NCI-H345 (cell line): ENCODE measurements at places on chromosomes 12 and 14.

- DNase-seq, result no peak
Measured at GRCh38 chr12:74610711-74611110, 73.1 kb downstream of the ATXN7L3B start.

DNA sequence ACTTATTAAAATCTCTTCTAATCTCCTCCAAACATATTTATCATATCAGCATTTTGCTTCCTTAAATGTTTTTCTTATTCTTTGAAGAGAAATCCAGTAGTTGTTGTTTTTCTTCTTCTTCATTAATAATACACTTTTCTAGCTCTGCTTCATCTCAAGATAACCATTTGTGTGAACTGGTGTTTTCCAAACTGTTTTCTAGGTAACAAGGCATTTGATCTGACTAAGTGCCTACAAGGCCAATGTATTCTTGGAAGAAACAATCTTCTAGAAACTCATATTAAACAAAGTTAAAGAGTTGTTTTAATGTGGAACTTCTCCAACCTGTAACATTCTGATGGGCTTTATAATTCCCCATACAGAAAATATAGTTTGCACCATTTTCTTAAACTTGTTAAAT lies 30.8 kb upstream of the IFNG start:
- DNase-seq, result no peak

DNA sequence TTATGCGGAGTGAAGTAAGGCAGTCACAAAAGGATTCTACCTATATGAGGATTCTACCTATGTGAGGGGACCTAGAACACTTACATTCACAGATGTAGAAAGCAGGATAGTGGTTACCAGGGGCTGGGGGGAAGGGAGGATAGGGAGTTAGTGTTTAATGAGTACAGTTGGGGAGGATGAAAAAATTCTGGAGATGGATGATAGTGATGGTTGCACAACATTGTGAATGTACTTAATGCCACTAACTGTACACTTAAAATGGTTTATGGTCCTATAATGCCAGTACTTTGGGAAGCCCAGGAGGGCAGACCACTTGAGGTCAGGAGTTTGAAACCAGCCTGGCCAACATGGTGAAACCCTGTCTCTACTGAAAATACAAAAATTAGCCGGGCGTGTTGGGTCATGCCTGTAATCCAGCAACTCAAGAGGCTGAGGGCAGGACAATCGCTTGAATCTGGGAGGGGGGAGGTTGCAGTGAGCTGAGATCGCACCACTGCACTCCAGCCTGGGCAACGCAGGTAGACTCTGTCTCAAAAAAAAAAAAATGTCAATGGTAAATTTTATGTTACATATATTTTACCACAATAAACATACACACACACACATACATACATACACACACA lies 25.4 kb downstream of the SVOP start:
- DNase-seq, result no peak

DNA sequence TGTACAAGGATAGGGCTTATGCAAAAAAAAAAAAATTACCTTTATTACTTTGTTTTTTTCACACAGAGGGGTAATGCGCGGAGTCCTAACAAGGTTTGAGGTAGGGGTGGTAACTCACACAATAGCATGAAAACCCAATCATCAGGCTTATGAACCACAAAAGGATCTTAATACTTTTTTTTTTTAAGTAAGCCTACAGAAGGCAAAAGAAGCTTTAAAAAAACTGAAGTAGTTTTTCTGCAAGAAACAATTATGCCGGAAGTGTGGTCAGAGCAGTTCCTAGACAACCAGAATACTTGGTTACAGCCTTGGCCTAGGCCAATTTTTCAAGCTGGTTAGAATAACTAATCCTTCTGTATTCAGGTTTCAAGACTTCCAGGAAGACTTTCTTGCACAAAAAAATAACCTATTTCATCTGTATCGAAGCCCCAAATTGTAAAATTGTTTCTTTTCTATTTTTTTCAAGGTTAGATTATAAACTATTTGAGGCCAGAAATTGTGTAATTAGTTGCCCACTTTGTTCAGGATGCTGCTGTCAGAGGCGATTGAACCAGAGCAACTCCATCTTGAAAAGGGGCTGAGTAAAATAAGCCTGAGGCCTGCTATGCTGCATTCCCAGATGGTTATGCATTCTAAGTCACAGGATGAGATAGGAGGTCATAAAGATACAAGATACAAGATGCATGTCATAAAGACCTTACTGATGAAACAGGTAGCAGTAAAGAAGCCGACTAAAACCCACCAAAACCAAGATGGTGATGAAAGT lies 1.8 kb upstream of the GNS start:
- DNase-seq, result no peak

- DNase-seq, result no peak
Measured at GRCh38 chr12:1913377-1914113, 4.9 kb downstream of the CACNA2D4 start.

DNA sequence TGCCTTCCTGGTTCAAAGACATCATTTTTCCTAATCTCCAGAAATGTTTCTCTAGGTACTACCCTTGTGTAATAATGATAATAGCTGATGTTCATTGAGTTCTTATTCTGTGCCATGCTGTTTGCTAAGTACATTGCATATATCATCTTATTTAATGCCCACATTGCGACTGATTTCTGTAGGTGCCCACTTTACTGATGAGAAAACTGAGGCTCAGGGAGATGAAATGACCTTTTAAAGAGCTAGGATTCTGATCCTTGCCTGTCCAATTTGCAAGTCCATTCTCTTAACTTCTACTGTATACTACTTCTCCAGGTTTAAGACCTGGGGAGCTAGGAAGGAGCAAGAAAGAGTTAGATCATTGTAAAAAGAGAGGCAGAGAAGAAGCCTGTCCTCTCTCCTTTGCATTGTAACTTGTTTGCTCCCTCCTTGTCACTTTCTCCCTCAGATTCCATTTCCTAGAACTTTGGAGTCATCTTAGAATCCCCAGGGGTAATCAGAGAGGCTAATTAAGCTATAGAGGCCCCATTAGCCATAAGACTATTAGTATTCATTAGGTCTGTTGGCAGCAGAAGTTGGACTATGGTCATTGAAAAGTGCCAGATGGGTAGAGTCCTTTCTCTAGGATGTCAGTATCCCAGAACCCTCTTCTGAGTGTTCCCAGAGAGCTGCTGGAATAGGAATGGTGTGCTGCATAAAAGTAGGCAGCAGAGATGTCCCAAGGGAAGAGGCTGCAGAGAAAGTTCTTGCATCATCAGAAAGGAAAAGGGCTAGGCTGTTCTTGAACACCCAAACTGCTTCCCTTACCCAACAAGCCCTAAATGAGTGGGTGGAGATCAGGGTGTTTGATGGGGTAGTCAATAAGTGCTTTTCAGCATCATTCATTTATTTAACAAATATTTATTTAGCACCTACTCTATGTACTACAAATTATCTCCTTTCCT lies 3.1 kb downstream of the DGKA start:
- DNase-seq, result no peak
